GM13976 (cell line): ENCODE measurements at places on chromosomes 7 and 10.

DNA sequence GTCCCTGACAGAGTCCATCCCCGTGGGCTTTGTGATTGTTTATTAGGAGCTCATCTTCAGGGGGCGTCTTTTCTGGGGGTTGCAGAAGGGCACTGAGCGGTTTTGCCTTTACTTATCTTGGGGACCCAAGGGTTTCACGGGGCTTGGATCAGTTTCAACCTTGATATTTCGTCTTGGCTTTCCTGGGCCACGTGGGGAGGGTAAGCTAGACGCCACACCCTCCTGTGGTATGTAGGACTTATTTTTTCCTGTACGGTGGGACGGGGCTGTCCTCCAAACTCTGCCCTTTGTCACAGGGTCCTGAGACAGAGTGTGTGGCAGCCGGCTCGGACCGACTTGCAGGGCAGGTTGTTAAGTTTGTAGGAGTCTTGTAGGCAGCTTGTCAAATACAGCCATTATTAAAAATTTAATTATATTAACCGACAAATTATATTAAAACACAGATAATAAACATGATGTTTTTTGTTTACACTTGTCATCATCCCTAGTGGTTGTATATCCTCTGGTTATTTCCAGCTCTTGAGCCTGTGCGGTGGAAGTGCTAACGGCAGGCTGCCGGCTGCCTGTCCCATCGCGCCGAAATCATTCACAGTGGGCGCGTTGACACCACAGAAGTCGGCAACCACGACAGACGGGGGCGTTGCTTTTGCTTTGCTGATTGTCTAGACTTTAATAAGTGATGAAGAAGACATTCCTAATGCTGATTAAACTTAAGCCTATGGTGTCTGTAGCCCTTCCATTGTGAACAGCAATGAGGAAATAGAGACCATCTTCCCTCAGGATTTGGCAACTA is 193.2 kb downstream of the DNAJB6 start:
- no peak for DNase-seq

GRCh38 chr10:103192089-103192450 is 1.0 kb downstream of the NT5C2 start:
- DNase-seq = no peak

- DNase-seq = no peak
Observed at GRCh38 chr10:93087846-93088245, 14.2 kb downstream of the CYP26A1 start.

- DNase-seq = no peak
Observed at GRCh38 chr7:139783647-139784385, 6.0 kb upstream of the HIPK2 start.

- DNase-seq = peak; percentile 76
Observed at GRCh38 chr7:21966271-21966670, 20.6 kb upstream of the CDCA7L start.

GRCh38 chr10:101575580-101576210 is 12.4 kb downstream of the POLL start:
- no peak for DNase-seq

- DNase-seq = no peak
Observed at GRCh38 chr7:52749880-52750279, 285.6 kb upstream of the POM121L12 start.

GRCh38 chr7:73556208-73557107 is 1.0 kb downstream of the BCL7B start:
- no peak for DNase-seq

GRCh38 chr10:54903745-54904144 is 102.7 kb upstream of the PCDH15 start:
- no peak for DNase-seq
